Activated CD4-positive, alpha-beta T cell treated with anti-CD3 and anti-CD28 coated beads, Interleukin-2, amount 10 ng/mL, durations not matched to agents 7 days and 5 days (primary cell): ENCODE measurements at places on chromosomes 5 and 9.

- DNase-seq, result no peak
These were observed 1785.9 kb upstream of the WWC1 start for GRCh38 chr5:166505544-166505943.

DNA sequence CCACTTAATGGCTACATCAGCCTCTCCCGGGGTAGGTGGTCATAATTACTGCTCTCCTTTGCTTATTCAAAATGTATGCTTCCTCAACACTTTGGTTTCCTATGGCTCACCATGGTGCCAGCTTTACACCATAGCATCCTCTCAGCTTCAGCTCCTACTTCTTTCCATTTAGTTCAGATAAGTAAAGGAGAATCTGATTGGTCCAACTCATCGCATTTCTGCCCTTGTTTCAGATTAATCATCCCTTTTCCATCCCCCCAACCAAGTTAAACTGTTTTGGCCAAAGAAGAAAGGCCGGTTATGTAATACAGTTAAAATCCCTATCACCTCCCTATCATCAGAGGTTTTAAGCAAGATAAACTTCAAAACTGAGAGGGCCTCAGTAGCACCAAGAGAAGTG lies 130.5 kb downstream of the CETN3 start:
- DNase-seq, result no peak

GRCh38 chr9:98808411-98808815 lies 943 bp downstream of the GALNT12 start:
- DNase-seq, result peak; percentile 11

- no peak for DNase-seq
These were observed 61.3 kb downstream of the ANKH start for GRCh38 chr5:14810282-14810681.

DNA sequence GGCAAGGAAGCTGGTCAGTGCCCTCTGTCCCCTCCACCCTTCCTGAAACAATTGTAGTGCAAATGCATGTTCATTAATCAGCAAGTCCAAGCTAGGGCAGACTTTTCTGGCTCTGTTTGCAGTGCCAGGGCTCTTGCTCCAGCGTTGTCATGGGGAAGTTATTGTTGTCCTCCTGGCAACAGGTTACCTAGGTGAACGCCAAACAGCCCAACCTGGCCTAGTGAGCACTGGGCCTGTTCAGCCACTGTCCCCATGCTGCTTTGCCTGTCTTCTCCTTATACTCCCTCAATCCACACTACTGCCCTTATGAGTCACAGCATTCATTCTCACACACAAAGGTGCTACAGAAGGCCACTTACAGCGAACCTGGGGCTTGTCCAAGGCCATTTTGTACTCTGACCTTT lies 34.5 kb upstream of the GLIS3 start:
- no peak for DNase-seq

- no peak for DNase-seq
These were observed 21.3 kb downstream of the NREP start for GRCh38 chr5:111735583-111736270.

DNA sequence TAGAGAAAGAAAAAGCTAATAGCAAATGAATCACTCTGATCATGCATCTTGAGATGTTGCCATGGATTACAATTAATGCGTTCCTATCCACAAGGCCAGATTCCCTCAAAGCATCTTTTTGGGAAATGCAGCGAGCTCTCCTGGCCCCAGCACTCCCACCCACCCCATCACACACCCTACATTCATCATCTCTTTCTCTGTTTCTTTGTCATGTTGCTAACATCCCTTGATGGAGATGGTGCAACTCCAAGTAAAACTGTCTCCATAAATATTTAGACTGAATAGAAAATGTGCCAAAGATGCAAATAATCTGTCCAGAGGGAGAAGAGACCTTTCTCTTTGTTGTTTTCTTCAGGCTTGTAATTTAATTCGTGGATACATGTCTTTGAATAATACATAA lies 30.8 kb upstream of the TNC start:
- DNase-seq, result no peak

DNA sequence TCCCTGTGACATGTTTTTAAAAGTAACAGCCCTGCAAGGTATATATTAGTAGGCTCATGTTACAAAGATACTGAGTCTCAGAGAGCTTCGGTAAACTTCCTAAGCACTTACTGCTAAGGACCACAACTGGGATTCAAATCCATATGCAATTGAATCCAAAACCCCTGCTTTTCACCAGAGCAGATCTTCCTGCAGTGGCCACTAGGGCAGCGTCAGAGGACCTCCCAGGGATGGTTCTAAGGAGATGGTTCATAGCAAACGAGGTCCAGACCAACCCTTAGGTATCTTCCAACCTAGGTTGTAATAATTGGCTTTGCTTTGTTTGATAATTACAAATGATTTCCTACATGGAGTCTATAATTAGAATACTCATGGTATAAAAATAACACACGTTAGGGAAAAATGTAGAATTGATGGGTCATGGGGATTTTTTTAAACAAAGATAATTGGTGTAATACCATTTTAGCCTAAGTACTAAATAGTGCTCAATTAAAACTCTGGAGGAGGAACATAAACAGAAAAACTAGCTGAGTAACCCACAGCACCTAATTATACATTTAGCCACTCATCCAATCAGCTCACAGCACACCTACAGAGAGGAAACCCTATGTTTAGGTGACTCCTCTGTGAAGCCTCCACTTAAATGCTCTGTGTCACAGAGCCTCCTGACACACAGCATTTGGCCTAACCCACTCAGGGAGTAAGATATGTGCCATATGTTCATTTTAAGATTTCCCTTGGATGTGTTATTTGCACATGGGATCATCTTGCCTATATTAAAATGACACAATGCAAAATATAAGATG lies 10.0 kb upstream of the CAST start:
- DNase-seq, result no peak

DNA sequence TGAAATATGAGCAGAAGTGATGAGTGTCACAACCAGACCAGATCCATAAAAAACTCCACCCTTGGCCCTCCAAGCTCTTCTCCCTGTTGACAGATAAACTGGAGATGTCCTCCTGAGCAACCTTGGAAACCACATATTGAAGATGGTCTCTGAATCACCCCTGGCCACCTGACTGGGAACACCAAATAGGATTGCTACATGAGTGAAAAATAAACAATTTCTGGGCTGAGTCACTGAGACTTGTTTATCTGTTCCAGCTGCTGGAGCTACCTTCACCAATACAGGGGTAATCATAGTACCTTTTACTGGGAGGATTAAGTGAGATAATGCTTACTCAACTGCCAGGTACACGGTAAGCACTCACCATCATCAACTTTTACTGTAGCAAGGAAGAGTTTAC lies 53.3 kb downstream of the PCA3 start:
- no peak for DNase-seq

GRCh38 chr9:122904466-122904822 lies 715 bp downstream of the RC3H2 start:
- DNase-seq, result peak; percentile 40

GRCh38 chr9:65459756-65460320 lies 174.8 kb upstream of the FOXD4L5 start:
- DNase-seq, result no peak

GRCh38 chr9:103819936-103820335 lies 274.2 kb upstream of the SMC2 start:
- DNase-seq, result no peak

DNA sequence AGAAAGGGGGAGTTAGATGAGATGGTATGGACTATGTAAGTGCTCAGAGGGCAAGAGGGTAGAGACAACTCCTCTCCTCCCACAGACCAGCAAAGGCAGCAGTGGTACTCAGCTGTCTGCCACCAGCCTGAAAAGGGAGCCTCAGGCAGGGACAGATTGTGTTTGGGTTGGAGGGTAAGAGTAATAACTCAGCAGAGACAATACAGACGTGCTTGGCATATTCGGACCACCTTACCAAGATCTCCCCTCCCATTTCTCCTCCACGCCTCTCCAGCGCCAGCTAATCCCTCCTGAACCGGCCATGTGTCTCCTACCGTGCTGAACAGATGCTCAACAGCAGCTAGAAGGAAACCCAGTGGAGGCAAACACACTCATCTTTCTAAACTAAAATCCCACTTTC lies 180.8 kb downstream of the ASTN2 start:
- no peak for DNase-seq

GRCh38 chr9:125754096-125754495 lies 6.9 kb downstream of the PBX3 start:
- no peak for DNase-seq
